ENCODE measurements at places on chromosomes 6 and 20. TPM values are rescaled to one million over a fixed set of nuclear protein-coding genes. Genes with fewer than 3 reads are reported as not detected.

Gene TMC2
- not detected for total RNA-seq

Gene PAX1
- not detected for total RNA-seq

Gene DHX16
- 24.3 TPM for total RNA-seq

Gene CLPSL2
- not detected for total RNA-seq

Gene PRL
- total RNA-seq: not detected

Gene KIAA0408
- 2.7 TPM for total RNA-seq

Gene COL21A1
- total RNA-seq: 5.4 TPM

Gene GNAS-AS1
- not detected for total RNA-seq

Gene DUSP15
- total RNA-seq: 2.4 TPM

- DNase-seq: no peak
Observed at GRCh38 chr6:115194981-115195638, 852.3 kb upstream of the HS3ST5 start.

GRCh38 chr20:44342248-44342647 lies 5.4 kb downstream of the R3HDML start:
- no peak for DNase-seq

- DNase-seq: no peak
Observed at GRCh38 chr6:8888468-8888867, 453.1 kb upstream of the SLC35B3 start.

DNA sequence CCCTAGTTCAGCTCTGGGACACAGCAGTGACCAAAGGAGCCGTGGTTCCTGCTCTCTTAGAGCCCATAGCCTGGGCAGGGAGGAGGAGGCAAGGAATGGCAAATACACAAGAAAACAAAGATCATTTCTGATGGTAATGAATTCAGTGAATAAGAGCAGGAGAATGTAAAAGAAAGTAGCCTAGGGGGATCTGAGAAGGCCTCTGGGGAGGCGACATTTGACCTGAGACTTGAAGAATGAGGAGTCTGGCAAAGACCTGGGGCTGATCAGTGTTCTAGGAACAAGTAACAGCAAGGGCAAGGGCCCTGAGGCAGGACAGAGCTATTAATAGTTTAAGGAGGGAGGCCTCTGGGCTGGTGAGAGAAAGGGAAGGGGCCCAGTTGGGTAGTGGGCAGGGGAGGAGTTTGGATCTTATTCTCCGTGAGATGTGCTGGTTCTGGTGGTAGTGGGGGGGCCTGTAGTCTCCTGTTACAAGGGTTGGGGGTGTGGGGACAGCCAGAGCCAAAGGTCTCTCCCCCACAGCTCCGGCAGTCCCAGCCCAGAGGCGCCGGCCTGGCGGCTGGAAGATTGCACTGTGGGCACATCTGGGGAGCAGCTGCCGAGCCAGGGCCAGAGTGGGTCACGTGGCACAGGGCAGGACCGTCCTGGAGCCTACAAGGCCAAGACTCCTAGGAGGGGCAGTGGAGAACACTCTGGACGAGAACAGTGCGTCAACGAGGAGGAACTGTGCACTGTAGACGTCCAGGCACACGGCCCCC lies 9.3 kb upstream of the ID1 start:
- peak; percentile 96 for DNase-seq

DNA sequence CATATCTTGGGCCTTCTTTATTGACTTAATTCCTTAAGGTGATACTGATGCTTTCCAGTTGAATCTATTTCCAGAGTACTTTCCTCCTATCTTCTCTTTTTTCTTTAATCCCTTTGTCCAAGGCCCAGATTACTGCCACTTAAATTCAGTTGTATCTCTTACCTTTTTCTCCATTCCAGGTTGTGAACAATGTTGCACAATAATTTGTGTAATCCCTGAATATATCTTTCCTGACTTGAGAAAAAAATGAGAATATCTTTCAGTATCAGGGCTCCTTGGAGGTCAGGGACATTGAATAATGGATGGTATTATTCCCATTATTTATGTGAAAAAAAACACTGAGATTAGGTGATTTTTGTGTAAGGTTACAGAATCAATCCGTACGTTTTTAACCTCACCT lies 683.3 kb downstream of the PTPRT start:
- DNase-seq: no peak

DNA sequence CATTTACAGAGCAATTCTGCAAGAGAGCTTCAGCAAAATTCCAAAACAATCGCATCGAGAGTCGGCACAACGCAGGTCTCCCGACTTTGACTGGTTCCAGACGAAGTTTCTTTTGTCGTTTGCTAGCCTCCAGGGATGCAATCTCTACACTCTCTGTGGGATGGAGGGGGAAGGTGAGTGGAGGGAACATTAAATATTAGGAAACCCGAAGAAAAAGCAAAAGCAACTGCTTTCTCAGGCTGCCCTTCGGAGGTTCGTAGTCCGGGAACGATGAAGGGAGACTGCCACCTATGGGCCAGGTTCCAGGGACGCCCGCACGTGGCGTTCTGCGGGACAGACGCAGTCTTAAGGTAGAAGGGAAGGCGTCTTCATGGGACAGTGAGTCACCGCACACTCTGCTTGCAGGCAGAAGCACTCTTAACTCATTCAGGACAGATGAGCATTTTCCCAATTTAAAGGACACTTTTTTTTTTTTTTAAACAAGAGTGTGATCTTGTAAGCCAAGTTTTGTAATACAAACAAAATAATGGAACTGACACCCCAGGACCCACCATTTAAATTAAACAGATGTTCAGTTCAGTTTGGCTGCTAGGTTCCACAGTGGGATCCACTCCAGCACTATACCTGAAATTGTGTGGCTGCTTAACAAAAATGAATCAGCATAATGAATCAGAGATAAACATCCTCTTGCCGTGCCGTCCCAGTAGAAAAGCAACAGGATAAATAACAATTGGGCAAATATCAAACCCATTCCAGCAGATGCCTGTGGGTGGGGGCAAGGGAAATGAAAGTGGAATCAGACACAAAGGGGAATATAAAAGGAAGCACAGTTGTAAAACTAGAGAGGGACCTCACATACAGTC lies 65.8 kb upstream of the ARMC2 start:
- DNase-seq: peak; percentile 86

DNA sequence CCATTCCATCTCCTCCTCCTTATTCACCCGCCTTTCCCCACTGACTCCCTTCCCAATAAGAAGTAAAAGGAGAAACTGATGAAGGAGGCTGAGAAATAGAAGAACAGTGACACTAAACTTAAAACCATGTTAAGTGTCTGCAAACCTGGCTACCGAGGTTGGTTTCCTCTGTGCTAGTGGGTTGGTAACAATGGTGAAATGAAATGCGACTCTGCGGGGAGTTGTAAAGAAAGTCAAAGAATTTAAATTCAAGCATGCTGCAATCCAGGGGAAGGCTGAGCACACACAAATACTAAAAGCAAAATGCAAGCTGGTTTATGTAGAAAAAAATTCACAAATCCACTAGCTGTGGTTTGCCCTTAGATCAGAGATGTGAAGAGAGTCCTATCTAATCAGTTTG lies 155.2 kb upstream of the PDE10A start:
- DNase-seq: no peak

DNA sequence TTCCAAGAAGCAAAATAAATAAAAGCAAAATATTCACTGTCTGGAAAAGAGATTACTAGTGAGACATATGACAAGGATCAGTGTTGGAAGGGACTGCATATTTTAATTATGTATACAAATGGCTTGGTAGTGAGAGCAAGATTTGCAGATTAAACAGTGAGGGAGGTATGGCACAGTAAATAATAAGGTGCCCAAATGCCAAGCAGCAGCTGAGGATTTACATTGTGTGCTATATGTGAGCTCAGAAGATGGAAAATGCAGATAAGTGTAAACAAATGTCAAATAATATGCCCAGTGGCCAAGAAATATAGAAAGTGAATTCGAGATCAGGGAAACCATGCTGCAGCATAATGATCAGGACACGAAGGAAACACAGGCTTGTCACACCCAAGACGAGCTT lies 173.8 kb upstream of the NRSN1 start:
- DNase-seq: no peak

GRCh38 chr6:114334237-114334636 lies 8.6 kb downstream of the HS3ST5 start:
- DNase-seq: no peak

DNA sequence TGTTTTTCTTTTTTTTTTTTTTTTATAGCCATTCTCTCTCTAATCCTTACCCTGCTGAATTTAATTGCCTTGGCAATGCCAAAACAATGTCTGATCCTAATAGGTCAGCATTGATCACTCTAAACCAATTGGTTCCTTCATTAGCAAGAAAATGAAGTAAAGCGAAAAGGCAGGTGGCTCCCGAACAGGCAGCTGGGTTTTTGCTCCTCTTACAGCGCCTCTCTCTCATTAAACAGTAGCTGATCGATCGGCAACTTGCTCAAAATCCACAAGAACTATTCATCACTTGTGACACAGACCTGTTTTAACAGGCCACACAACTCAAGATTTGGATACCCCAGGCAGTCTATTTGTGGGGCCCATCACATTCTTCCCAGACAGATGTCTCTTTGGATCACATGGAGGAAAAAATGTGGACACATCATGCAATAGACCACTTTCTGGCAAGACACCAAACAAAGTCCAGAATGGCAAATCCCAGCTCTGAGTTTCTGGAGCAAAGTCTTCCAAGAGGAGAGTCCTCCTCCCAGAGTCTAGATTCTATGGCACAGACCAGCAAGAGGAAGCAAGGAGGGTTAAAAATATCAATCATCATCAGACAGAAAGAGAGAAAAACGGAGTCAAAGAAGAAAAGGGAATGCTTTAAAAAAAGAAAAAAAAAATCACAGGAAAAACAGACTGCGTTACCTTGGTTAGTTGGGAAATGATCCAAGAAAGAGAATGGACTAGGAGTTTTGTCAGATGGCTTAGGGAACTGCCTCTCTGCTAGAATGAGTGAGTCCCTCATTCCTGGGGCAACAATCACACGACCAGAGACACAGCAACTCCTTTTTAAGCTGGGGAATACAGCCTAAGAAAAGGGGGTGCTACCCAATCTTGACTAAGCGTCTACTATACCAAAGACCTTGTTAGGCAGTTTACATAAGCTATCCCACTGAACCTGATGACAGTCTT lies 247.8 kb downstream of the BTBD9 start:
- DNase-seq: no peak

DNA sequence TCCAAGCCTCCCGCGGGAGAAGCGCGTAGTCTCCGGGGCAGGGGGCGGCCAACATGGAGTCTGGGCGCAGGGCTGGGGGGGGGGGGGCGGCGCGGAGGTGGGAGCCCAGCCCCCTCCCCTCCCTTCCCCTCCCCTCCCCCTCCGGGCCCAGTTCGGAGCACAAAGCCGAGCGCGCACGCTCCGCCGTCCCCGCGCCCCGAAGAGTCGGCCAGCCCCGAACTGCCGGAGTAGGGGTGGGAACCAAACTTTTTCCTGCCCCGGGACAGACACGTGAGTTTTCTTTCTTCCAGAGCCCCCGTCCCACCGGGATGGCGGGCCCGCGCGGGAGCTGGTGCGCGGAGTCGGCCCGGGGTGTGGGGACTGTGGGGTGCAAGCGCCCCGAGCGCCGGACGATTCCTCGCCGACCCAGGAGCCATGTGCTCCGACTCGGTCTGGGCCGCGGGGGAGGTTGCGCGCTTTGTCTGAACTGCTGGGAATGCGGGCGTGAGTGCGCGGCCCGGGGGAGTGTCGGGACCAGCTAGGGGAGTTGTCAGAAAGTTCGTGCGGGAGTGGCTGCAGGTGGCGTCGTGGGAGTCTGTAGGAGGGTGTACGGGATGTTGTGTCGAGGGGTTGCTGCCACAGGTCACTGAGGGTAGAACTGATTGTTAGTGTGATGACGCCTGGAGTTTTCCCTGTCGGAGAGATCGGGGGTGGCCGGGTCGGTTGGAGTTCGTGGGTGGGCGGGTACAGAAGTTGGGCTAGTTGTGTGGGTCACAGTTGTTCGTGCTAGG lies 1.2 kb downstream of the TGIF2 start:
- DNase-seq: no peak

GRCh38 chr6:157983406-157984119 lies 1.9 kb downstream of the SYNJ2 start:
- DNase-seq: no peak

DNA sequence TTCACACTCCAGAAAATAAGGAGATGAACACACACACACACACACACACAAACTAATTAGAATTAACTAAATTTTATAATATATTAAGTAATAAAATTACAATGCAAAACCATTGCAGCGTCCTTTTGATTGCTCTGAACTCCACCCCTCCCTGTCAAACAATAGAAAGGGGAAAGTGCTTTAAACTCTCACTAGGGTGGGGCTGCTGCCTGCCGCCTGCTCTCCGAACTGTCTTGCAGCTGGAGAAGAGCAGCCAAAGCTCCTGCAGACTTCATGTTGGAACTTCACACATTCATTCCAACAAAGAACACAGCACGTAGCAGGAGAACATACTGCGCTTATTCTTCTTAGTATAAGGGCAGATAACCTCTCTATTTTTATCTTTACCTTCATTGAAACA lies 83.2 kb downstream of the GCLC start:
- no peak for DNase-seq

GRCh38 chr20:35849706-35850105 lies 77.9 kb downstream of the PHF20 start:
- DNase-seq: no peak

DNA sequence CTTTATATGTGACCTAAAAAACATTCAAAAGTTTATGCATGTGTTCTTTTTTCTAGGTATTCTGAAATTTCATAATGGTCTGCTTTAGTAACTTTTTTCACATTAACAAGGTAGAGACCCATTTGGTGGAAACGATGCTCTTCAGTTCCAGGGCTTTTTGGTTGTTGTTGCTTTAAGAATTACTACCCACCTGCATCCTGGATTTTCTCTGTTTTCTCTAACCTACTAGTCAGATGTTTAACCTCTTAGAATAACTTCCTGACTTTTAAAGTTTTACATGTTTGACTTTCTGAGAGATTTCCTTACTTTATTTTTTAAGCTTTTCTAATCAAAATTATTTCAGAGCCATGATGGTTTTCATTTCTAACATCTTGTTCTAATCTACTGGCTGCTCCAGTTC lies 14.9 kb downstream of the TULP4 start:
- DNase-seq: no peak

DNA sequence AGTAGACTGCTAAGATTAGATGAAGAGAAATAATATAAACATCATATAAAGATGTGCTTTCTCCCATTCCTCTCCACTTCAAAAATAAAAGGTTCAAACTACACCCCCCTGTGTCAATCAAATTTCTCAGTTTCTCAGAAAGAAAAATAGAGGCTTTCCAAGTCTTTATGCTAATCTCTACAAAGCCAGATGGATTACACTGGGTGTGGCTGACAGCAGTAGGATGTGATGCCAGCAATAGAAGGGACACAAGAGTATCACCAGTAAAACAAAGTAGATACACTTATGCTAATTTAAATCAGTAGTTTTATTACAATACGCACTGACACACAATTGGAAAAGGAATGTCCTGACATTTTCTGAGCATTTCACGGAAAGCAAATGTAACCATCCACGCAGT lies 353.4 kb downstream of the RNGTT start:
- DNase-seq: no peak

DNA sequence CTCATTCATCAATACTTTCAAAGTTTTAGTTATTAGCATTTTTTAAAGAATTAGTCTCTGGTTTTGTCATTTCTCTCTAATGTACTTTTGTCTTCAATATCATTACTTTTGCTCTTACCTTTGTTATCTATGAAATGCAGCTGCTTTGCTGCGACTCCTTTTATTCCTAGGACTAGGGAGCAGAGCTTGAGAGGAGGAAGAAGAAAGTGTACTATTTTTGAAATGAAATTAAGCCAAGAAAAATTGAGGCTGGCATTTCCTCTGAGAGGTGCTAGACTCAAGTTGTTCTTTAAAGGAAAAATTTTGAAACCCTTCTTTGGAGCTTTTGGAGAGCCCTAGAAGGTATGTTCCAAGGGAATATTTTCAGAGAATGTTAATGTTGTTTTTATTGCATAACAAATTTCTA lies 48.3 kb upstream of the MRAP2 start:
- no peak for DNase-seq

Data from suprapubic skin (tissue), 4 donors.